ENCODE measurements at places on chromosomes 11 and 22.
A peak's percentile ranks its signal among the peaks of the same experiment; 100 is the strongest.

GRCh38 chr11:14902650-14903350 lies 10.8 kb upstream of the CYP2R1 start:
- DNase-seq: no peak

- peak; percentile 34 for DNase-seq
Measured at GRCh38 chr11:209275-210121, 2.0 kb downstream of the RIC8A start.

DNA sequence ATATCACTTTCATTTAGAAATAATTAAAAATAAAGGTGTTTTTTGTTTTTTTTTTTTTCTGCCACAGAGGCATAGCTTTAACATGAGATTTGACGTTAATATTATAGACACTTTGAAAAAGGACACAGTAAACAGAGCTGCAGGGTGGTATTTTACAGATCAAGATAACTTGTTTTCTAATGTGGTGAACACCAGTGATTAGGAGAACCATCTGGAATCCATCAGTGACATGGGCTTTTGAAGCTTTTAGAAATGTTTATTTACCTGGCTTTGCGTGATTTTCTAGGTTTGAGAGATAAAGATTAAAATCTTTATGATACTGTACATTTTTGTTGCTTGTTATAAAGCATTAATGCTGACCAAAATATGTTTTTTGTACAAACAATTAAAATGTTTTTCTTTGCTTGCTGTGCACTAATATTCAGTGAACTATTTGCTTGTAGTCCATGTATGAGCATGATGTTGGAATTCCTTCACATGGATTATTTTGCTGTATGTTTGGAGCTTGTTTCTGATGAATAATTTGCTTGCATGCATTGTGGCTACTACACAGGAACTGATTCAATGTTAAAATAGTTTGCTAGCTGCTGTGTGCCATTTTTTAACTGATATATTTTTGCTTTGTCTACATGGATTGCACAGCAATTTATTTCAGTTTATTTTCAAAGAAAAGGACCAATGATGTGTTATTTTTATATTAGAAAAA lies 352.1 kb upstream of the NARS2 start:
- DNase-seq: no peak

- DNase-seq: no peak
Measured at GRCh38 chr11:9750551-9750950, 86.7 kb downstream of the SWAP70 start.

DNA sequence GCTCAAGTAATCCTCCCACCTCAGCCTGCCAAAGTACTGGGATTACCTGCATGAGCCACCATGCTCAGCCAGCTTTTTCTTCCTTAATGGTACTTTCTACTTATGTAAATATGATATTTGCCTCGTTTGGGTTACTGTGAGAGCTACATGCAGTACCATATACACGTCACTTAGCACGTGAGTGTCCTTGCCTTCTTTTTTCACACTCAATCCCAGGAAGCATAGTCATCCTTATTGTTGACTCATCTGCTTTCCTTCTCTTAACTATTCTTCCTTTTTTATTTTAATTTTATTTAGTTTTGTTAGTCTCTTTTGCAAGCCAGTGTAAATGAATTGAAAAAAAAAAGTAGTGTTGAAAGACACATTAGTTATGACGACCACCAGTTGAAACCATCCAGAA lies 205.9 kb downstream of the HIPK3 start:
- DNase-seq: no peak

GRCh38 chr22:23913306-23913660 lies 19.1 kb downstream of the MIF start:
- DNase-seq: peak; percentile 49

DNA sequence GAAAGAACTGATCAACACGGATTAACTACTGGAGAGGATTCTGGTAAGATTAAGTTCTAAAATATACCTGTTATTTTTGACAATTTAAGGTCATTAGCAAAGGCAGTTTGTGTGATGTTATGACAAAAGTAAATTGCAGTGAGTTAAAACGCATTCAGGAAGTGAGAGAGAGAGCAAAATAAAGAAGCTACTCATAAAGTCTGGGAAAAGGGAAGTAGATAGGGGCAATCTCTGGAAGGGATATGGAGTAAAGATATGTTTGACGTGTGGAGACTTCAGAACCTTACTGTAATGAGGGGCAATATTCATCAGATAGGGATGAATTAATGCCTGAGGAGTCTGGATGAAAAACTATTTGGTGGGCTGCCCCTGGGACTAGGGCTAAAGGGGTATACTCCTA lies 16.8 kb downstream of the OR56B4 start:
- DNase-seq: no peak

DNA sequence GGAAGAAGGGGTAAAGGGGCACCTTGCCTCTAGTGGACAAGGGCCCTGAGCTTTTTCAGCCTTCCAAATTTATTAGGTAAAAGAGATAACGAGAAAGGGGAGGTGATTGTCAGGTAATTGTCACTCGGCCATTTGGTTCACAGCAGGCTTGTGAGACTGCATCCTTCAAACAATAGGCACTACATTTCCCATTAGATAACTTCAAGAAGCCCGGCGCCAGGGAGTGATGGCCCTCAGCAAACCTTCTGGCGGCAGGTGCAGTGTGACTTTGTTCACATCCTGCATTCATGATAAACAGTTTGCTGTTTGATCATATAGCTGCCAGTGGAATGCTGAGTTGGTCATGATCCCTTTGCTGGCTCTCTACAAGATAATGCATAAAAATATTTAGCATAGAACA lies 185.1 kb downstream of the CWF19L2 start:
- DNase-seq: no peak

DNA sequence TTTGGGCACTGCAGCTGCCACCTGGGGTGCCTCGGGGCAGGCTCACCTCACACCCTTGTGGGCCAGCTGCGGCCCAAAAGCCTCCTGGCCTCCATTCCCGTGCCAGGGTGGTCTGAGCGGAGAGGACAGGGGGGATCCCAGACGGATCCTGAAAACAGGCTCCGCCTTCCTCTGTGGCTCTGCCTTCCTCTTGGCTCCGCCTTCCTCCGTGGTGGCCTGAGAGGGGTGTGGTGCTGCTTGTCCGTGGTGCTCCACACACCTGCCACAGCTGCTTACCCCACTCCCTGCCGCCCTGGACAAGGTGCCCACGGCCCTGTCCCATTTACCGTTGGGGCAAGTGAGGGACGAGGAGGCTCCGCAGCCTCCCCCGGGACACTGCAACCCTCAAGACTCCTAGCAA lies 23.2 kb upstream of the KCNQ1OT1 start:
- no peak for DNase-seq

- peak; percentile 28 for DNase-seq
Measured at GRCh38 chr11:110093407-110094297, 460 bp downstream of the ZC3H12C start.
